M059J (cell line): ENCODE measurements at places on chromosomes 13 and 19.

DNA sequence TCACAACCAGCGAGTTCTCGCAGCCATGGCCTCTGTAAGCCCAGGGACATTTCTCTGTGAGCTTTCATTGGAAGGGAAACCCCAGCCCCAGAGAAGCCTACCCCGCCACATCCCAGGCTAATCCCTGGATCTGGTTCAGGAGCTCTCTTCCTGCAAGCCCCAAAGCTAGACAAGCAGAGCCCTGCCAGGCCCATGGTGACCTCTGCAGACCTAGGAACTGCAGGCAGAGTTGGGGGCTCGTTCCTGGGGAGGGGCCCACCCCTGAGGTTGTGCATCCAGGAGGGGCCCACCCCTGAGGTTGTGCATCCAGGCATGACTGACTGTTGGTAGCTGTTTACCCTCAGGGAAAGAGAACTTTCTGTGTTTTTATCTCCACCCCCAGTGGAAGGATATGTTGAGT is 21.7 kb downstream of the KCTD15 start:
- DNase-seq: no peak

- no peak for DNase-seq
Measured at GRCh38 chr19:33954686-33955085, 158.0 kb downstream of the KCTD15 start.

DNA sequence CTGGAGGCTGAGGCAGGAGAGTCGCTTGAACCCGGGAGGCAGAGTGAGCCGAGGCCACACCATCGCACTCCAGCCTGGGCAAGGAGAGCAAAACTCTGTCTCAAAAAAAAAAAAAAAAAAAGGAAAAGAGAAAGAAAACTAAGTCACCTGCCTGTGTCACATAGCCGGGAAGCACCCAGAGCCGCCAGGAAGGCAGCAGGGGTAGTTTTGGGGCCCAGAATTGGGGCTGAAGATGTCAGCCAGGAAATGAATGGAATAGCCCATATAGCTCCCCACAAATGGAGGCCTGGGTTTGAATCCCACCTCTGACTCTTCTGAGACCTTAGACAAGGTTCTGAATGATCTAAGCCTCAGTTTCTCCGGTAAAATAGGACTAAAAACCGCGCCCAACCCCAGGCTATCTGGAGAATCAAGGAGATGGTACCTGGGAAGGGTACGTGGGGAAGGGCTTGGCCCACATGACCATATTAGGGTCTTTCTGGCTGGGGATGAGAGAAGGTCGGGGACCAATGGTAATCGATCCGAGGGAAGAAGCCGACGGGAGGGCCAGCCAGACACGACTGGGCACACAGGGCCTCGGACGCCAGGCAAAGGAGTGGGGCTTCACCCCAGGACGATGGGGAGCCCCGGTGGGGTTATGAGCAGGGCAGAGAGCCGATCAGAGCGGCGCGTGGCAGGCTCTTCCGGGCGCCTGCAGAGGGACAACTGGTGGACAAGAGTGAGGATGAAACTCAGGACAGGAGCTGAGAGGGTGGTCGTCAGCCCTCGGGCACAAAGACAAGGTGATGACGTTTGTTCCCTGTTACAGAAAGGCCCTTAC is 14.4 kb downstream of the CCDC124 start:
- DNase-seq: peak; percentile 36

GRCh38 chr19:37977992-37978391 is 71.0 kb downstream of the SIPA1L3 start:
- DNase-seq: peak; percentile 60

DNA sequence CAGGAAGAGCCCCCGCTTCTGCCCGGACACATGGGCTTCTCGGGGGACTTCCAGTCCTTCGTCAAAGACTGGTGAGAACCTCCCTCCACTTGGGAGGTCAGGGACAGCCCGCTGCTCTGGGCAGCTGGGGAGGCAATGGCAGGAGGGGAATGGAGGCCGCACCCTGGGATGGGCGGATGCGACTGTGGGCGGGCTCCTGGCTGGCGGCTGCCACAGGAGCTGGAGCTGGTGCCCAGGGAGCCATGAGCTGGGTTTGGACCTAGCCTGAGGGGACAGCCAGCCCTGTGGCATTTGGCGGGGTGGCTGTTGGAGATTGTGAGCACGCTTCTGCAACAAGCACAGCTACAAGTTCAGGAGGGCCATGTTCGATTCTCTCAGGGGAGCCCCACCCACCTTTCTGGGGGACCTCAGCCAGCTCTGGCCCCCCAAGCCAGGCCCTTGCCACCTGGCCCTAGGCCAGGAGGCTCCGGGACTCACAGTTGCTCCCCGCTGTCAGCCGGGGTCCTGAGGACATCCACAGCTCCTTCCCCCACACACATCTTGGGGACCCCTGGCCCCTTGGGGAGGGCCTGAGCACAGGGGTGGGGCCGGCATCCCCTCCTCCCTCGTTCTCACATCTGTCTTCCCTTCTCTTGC is 3.0 kb upstream of the TGFBR3L start:
- DNase-seq: no peak

DNA sequence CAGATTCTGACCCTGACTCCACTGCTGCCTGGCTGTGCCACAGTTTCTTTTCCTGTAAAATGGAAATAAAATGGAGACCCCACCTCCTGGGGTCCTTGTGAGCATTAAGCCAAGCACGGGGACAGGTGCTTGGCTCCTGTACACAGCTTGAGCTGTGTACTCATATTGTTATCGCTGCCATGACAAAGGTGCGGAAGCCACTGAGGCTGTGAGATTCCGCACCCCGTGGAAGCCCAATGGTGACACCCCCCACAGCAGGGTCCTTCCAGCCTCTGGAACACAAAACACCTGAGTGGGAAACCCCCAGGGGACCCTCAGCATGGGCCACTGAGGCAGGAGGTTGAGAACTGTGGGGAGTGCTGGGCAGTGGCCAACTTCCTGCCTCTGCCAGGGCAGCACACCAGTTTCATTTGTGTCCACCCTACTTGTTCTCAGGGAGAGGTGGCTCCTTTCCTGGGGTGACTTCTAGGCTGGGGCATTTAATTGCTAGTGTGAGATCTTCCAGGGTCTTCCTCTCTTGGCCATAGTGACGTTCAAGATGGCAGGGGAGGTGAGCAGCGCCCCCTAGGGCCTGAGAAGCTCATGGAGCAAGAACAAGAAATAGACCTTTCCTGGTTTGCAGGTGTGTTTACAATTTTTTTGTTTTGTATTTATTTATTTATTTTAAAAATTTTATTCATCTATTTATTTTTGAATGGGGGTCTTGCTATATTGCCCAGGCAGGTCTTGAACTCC is 5.4 kb upstream of the JSRP1 start:
- DNase-seq: peak; percentile 44

- peak; percentile 69 for DNase-seq
Measured at GRCh38 chr19:3304871-3305423, 61.4 kb upstream of the NFIC start.

GRCh38 chr19:52451241-52451640 is 2.1 kb upstream of the ZNF578 start:
- DNase-seq: no peak
